ENCODE measurements at places on chromosomes 3 and 15.

DNA sequence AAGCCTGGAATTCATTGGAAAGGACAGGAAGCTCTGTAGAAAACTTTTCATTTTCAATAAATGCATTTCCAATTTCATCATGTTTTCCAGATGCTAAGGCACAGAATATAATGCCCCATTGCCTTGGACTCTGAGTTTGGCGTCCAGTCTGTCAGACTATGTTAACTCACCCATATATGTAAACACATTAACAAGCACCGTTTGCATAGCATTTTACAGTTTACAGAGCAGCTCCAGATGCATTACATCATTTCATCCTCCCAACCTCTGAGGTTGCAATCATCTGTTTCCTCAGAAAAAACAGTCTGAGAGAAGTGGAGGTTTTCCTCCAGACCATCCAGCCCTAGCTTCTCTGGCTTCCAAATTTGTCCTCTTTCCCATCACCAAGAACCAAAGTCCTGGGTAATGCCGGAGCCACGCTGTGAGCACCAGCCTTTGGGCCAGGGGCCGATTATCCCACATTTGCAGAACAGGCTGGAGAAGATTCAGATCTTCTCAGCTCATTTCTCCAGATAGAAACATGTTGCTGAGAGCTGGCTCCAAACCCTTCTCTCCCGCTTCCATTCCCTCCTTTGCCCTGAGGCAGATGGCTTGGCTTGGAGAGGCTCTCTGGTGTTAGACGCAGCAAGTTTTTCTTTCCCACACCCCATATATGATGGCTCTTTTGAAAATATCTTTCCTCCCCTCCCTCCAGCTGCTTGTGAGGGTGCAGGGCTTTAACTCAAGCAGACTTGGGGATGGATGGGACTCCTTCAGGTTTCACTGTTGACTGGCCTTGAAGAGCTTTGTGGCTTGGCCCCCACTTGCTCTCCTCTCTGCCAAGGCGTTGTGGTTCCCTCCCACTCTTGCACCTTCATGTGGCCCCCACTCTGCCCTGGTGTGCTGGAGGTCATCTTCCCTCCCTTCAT, 26.0 kb downstream of the CYP19A1 start:
- DNase-seq, result no peak

DNA sequence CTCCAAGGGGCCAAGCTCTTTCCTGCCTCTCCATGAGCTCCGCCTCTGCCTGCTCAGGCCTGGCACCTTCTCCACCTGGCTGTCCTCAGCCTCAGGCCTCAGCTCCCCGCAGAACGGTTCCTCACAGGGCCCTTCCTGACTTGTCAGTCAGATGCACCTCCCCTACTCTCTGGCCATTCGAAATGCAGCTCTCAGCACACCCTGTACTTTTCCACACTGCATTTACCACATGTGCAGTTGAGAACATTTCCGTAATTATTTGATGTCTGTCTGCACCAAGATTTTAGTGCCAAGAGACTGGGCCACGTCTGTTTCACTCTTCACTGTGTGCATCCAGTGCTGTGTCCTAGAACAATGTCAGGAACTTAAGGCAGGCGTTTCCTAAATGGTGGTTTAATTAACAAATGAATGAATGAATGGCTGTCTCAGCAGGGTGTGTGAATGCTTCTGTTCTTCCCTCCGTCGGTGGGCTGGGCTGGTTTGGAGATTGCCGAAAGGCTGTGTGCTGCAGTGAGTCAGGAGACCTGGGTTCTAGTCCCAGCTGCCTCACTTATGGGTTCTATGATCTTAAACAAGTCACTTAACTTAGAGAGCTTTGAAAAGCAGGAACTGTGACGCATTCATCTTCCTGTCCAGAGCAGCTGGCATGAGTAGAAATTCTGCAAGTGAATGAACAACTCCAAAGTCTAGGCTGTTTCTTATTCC, 5.4 kb downstream of the MUC4 start:
- DNase-seq, result no peak

- DNase-seq, result no peak
These were observed 282.5 kb upstream of the CNTN3 start for GRCh38 chr3:74897006-74897405.

DNA sequence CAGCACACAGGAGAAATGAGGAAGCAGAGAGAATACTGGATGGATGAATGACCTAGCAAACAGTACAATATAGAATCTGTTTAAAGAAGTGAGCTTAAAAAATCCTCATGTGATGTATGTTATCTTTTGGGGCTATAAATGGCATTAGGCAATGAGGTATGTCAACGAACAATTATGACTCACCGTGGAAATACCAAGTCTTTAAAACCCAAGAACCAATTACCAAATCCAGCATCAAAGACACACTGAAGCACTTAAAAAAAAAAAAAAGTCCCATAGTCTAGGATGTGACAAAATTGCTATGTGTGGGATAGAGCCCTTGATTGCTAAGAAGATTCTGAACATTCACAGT, 36.3 kb upstream of the HERC1 start:
- no peak for DNase-seq

GRCh38 chr3:154122552-154122911, 1.3 kb downstream of the ARHGEF26 start:
- DNase-seq, result no peak

DNA sequence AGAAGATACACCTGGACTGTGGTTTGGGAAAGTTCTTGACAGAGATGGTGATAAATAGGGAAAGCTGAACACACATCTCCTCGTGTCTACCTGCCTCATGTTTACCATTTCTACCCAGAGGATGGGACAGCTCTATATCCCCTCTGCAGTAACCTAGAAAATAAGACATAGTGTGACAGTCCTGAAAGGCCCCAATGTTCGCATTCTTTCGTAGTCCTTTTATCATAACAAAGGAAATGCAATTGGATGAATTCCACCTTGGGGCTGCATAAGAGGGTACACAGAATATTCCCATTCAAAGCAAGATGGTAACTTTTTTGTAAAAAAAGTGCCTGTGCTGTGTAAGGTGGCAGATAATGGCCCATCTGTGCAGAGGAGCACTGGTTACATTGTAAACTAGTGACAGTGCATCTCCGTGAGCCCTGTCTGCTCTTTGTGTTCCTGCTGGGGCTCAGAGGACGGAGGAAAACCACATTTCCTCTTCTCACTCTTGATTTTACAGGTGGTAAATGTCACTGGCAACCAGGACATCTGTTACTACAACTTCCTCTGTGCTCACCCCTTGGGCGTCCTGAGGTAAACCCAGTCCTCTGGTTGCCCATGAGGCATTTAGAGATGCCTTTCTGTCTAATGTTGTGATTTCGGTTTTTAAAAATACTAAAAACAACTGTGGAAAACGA, 74.3 kb downstream of the SIDT1 start:
- DNase-seq, result peak; percentile 55

DNA sequence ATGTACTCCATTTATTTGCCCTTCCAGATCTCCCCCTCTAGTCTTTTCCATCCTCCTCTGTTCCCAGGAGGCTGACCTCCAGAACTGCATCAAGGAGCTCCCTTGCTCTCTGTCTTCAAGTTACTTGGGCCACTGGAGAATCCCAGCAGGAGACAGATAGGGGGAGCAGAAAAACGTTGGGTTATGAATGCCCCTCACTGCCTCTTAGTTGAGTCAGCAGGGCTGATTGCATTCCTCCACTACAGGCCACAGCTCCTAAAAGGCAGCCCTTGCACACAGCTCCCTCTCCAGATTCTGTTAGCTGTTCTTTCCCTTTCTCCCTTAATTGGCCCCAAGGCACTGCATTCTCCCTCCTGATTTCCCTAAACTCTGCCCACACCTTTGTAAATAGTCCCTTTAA, 12.4 kb upstream of the CEP152 start:
- DNase-seq, result no peak

DNA sequence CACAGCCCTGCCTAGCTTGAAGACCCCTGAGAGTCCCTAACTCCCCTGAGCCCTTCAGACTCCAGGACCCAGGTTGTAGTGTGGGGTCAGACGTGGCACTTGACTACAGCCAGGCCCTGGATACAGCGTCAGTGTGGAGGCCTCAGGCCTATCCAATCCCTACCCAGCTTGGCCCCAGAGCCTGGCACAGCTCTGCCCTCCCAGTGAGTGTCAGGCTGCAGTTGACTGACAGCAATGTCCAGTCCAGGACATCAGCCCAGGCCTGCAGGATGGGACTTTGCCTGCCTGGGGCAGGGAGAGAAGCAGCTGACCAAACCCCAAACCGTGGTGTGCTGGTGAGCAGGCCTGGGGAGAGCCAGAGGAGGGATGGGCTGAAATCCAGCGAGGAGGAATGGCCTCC, 27.3 kb downstream of the KLF13 start:
- DNase-seq, result no peak

DNA sequence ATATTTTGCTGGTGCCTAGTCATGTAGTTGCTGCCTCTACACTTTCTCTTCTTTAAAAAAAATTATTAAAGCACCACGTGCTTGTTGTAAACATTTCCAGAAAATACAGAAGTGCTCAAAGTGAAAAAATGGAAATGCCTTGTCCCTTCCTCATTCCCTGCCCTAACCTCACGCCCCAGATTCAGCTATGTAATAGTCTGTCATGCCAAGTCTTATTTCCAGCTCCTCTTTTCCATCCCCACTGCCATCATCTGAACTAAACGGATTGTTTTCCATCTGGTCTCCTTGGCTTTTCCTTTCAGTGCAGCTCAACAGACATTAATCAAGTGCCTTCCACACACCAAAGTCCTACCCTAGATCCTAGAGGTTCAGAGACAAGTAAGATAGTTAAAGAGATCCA, 15.5 kb downstream of the ZNF774 start:
- DNase-seq, result no peak

DNA sequence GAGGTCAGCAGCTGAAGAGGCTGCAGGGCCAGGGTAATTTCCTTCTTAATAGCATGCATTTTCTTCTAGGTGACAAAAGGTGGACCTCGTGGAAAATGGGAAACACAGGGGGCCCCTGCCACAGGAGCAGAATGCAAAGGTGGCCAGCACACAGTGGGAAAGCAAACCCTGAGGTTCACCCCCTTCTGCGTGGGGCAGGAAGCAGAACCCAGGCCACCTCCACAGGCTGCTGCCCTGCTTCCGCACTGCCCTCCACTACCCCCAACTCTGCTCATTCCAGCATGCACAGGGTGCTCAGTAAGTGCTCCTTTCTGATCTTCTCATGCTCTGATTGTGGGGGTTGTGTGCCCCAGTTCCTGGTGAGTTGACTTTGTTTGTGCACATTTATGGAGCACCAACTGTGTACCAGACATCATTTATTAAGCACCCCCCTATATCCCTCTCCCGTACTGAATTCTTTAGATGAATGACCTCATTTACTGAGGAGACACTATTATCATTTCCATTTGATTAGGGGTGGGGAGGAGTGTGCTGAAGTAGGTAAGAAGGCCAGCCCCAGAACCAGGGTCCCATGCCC, 12.7 kb upstream of the FGD5 start:
- DNase-seq, result no peak

GRCh38 chr3:157064402-157064801, 95.5 kb downstream of the CCNL1 start:
- no peak for DNase-seq

DNA sequence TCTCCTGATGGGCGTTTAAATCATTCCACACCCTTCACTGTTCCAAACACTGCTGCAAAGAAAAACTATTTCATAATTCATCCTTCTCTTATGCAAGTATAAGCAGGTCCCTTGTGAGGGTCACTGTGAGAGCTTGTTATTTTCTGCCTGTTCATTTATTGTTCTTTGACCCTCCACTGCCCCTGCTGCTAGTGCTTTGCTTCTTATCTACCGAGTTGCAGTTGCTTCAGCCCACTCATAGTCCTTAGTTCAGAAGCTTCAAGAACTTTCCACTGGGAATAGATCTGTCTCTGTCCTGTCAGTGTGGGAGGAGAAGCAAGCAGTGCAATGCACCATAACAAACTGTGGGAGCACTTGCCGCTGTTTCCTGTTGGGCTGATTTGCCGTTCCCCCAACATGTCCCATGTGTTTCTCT, 39.8 kb downstream of the RIOX2 start:
- no peak for DNase-seq

DNA sequence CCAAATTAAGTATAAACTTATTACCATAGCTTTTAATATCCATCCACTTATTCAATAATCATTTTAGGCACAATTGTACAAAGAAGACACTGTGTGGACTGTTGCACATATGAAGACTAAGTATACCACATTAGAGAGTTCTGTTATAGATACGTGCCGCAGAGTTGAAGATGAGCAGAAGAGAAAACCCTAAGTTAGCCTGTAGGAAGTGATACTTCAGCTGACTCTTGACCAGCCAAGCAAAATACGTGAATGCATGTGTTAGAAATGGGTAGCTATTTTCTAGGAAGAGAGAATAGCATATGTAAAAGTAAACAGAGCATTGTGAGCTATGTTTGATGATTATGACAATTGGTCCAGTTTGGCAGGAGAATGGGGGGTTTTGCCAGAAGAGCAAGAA, 272.0 kb upstream of the ATP11B start:
- no peak for DNase-seq

DNA sequence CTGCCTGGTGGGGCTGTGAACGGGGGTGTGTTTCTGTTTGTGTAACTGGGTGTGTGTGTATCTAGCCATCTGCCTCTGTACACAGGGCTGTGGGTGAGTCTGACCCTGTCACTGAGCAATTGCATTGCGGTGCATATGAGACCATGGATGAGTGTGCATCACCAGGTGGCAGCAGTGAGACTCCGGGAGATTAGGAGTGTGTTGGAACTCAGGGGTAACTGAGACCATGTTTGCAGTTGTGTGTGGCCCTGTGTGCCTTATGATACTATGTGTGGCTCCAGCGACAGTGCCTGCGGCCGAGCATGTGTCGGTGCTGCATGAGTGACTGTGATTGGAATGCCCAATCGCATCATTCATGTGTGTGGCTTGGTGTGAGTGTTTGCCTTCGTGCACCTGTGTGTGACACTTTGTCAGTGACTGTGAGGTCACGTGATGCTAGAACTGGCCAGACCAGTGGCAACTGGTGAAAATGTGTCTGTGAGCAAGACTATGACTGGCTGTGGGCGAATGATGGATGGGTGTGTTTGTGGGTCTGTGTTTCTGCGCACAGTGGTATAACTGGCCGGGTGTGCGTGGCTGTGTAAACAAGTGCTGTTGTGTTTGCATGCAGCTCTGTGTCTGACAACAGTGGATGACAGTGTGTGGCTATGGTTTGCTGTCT, 14.0 kb downstream of the VILL start:
- peak; percentile 34 for DNase-seq

- no peak for DNase-seq
These were observed 108.4 kb downstream of the MBNL1 start for GRCh38 chr3:152377184-152377570.

GRCh38 chr3:160134964-160135363, 90.3 kb upstream of the C3orf80 start:
- DNase-seq, result no peak

Measured in stimulated activated CD4-positive, alpha-beta T cell treated with anti-CD3 and anti-CD28 coated beads, Interleukin-1b, Interleukin-23, amount 100 ng/mL, for 48 hours (primary cell).